ACHN (cell line): ENCODE measurements at places on chromosomes 16 and 17.

DNA sequence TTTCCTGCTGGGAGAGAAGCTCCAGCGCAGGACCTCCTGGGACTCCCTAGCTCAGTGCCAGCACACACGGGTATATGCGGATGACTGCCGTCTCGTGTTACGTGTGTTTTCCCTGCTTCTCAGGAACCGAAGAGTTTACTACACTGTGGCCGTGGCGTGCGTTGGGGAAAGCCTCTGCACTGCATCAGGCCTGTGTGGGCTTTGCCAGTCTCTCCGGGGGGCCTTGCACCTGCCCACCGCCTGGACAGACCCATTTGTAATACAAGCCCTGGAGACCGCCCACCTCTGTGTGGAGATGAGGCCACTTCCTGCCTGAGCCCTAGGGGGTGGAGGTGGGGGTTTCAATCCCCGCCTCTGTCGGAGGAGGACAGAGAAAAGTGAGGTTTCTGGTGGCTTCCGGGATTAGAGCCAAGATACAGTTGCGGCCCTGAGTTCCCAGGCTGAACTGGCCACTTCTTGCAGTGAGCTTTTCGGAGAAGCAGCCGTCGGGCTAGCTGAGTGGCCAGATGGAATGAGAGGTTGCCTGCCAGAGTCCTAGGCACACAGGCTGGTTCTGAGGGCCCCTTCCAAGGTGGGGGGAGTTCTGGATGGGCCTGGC lies 43.4 kb upstream of the GSE1 start:
- no peak for DNase-seq

DNA sequence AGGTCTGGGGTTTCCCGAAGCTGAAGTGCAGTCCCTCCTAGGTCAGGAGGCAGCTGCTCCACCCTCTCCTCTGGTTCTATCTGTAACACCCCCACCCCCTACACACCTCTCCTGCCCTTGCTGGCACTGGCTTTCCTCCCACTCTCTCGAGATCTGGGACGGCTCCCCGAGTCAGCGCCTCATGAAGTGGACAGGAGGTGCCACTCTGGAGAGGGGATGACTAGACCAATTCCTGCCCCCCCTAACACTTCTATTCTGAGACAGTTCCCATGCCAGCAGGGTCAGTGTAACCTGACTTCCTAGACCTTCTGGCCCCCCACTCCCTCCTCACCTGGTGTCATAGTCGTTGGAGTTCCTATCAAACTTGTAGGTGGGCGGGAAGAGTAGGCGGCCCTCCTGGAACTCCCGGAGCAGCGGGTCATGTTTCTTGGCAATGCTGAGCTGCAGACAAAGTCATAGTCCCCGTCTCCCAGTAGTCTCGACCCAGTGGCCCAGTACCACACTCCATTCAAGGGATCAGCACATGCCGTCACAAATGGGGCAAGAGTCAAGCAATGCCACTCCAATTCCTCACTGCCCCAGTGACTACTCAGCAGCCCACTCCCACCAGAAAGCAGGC lies 9.7 kb downstream of the INPP5K start:
- no peak for DNase-seq

GRCh38 chr17:49575679-49576087 lies at the start of gene NXPH3:
Gene NXPH3, plus strand, starts transcription at chr17:49575871. Its CDS starts 349 bp downstream, at chr17:49576220.
- DNase-seq = peak; percentile 51

DNA sequence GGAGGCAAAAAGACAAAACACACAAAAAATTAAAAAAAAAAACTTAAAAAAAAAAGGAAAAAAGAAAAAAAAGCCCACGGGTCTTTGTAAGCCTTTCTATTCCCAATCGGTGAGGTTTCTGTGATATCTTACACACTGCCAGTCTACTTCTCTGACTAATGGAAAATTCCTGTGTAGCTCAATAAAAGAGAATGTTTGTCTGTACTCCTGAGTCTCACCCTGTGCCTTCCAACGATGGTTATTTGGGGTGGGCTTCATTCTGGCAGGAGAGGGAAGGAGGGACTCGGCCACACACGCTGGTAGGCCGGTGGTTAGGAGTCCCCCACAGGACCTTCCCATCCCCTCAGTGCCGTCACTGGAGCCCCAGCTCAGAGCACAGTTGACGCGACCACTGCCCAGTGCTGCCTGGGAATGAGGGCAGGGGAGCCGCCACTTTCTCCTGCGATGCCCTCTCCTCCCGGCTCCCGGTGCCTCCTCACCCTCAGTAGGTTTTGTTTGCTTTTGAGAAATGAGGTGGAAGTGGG lies 68.0 kb downstream of the AMFR start:
- peak; percentile 15 for DNase-seq
